ENCODE measurements at places on chromosomes 7 and 10.

DNA sequence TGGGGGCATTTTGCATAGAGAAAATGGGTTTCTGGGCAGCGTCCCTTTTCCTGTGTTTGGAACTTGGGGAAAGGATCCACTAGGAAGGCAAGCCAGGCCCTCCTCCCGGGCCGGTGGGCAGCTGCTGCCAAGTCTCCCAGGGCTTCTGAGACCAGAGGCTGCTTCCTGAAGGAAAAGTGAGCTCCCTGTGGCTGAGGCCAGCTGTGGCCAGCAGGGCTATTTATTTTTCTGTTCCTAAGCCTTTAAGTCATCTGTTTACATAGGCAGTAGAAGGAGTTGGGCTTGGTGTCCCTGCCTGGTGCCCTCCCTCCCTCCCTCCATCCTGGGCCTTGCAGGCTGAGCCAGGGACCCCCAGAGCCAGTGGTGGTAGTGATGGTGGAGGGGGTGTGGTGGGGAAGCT, 70.5 kb upstream of the COL13A1 start:
- H3K27me3 ChIP-seq: no peaks in the 10 kb centered on the region
- no peaks in the 10 kb centered on the region for H3K4me1 ChIP-seq
- H3K4me3 ChIP-seq: no peak overlapping the region
- no peak for DNase-seq
- H3K27ac ChIP-seq: no peak overlapping the region
- no peaks in the 10 kb centered on the region for H3K36me3 ChIP-seq

DNA sequence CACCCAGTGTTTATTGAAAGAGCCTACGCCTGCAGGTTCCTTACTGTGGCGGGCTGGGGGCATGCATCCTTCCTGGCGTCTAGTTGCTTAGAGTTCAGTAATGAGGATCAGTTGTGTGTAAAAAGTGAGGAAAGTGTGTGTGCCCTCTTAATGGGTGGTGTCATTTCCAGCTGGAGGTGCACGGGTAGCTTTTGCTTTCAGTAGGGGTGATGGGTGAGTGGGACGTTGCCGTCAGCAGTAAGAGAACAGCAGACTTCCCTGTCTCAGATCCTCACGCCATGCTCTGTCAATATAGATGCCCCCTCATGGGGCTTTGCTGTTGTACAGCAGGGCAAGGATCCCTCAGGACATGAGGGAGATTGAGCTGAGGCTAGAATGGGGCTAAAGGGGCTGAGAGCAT, 352.6 kb upstream of the GALNT17 start:
- no peak overlapping the region for H3K4me3 ChIP-seq
- no peak for DNase-seq

DNA sequence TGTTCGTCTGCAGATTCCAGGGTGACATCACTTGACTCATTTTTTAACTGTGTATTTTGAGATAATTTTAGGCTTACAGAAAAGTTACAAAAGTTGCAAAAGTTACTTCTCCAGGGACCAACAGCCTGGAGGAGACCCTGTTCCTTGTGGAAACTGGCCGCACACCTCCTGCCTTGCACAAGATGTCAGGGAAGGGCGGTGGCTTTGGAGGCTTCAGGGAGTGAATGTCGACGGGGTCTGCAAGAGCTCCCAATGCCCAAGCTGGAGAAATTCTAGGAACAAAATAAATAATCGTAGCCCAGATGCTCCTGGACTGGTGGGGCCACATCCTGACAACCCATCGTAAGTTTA, 62.2 kb upstream of the FAM20C start:
- H3K27me3 ChIP-seq: no peaks in the 10 kb centered on the region
- no peaks in the 10 kb centered on the region for H3K36me3 ChIP-seq
- no peak overlapping the region for H3K4me3 ChIP-seq
- H3K27ac ChIP-seq: no peak overlapping the region
- no peak for DNase-seq
- H3K4me1 ChIP-seq: no peaks in the 10 kb centered on the region

- H3K4me1 ChIP-seq: no peaks in the 10 kb centered on the region
- no peak overlapping the region for H3K4me3 ChIP-seq
- H3K36me3 ChIP-seq: no peaks in the 10 kb centered on the region
- H3K27me3 ChIP-seq: no peaks in the 10 kb centered on the region
- DNase-seq: no peak
Measured at GRCh38 chr10:44724415-44725174, 186.5 kb upstream of the TMEM72 start.

GRCh38 chr10:15791816-15792524, 68.3 kb downstream of the MINDY3 start:
- no peak overlapping the region for H3K4me3 ChIP-seq
- H3K36me3 ChIP-seq: peaks cover 5% of the 10 kb centered on the region
- DNase-seq: no peak
- no peaks in the 10 kb centered on the region for H3K4me1 ChIP-seq

DNA sequence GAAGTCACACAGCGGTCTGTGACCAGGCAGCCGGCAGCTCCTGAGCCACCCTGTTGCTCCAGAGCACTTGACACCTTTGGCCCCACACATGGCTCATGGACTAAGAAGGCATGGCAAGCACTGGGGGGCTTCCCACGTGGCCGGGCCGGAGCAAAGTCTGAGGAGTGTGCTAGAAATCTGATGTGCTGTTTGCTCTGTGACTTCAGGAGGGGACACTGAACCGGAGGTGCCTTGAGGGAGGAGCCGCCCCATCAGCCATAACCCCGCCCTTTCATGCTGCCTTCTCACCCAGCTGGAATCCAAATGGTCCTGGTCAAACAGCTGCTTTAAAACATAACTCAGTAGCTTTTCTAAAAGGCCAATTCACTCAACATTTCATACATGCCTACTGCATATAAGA, 33.5 kb downstream of the PROSER2 start:
- H3K4me1 ChIP-seq: no peaks in the 10 kb centered on the region
- DNase-seq: no peak
- H3K27me3 ChIP-seq: no peaks in the 10 kb centered on the region
- no peak overlapping the region for H3K4me3 ChIP-seq
- no peak overlapping the region for H3K27ac ChIP-seq
- no peaks in the 10 kb centered on the region for H3K36me3 ChIP-seq

- H3K4me3 ChIP-seq: no peak overlapping the region
- no peaks in the 10 kb centered on the region for H3K4me1 ChIP-seq
- no peaks in the 10 kb centered on the region for H3K27me3 ChIP-seq
- H3K27ac ChIP-seq: no peak overlapping the region
Measured at GRCh38 chr10:105128111-105128510, 487.0 kb downstream of the SORCS3 start.

DNA sequence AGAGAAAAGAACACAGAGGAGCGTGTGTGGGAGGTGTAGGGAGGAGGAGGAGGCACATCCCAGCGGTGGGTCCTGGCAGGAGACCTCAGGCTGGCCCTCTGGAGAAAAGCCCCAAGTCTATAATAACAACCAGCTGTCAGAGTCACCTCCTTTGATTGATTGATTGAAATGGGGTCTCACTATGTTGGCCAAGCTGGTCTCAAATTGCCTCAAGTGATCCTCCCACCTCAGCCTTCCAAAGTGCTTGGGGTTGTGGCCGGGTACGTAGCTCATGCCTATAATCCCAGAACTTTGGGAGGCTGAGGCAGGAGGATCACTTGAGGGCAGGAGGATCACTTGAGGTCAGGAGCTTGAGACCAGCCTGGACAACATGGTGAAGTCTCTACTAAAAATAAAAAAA, 103.0 kb upstream of the ANLN start:
- H3K4me3 ChIP-seq: no peak overlapping the region
- H3K36me3 ChIP-seq: peaks cover 5% of the 10 kb centered on the region
- no peak overlapping the region for H3K27ac ChIP-seq
- H3K4me1 ChIP-seq: peaks cover under 1% of the 10 kb centered on the region
- H3K27me3 ChIP-seq: no peaks in the 10 kb centered on the region
- DNase-seq: no peak

DNA sequence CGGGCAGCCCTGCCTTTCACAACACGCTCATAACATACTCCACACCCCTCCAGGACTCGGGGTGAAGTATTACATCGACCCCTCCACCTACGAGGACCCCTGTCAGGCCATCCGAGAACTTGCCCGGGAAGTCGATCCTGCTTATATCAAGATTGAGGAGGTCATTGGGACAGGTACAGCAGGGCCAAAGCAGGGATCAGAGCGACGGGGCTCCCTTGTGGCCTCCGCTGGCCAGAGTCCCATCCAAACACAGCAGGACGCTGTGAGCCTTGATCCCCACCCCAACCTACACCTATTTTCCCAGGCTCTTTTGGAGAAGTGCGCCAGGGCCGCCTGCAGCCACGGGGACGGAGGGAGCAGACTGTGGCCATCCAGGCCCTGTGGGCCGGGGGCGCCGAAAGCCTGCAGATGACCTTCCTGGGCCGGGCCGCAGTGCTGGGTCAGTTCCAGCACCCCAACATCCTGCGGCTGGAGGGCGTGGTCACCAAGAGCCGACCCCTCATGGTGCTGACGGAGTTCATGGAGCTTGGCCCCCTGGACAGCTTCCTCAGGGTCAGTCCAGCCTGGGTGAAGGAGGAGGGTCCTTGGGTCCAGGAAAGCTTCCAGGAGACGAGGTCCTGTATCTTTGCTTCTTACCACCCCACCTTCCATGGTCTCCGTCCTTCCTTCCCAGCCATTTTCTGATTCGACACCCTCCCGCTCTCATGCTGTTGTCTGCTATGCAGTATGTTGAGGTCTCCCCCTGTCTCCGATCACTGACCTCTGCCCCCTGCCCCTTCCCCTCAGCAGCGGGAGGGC, 13.5 kb downstream of the EPHB6 start:
- H3K27me3 ChIP-seq: no peaks in the 10 kb centered on the region
- no peak for DNase-seq
- H3K4me1 ChIP-seq: peaks cover 2% of the 10 kb centered on the region
- H3K27ac ChIP-seq: no peak overlapping the region

- H3K27ac ChIP-seq: no peak overlapping the region
- no peaks in the 10 kb centered on the region for H3K4me1 ChIP-seq
- no peak for DNase-seq
- H3K4me3 ChIP-seq: no peak overlapping the region
- peaks cover 83% of the 10 kb centered on the region for H3K36me3 ChIP-seq
- H3K27me3 ChIP-seq: no peaks in the 10 kb centered on the region
Measured at GRCh38 chr7:102186306-102186705, 100.4 kb upstream of the SH2B2 start.

- no peak overlapping the region for H3K27ac ChIP-seq
- H3K36me3 ChIP-seq: no peaks in the 10 kb centered on the region
- no peak overlapping the region for H3K4me3 ChIP-seq
- peaks cover 4% of the 10 kb centered on the region for H3K27me3 ChIP-seq
- DNase-seq: no peak
- H3K4me1 ChIP-seq: peaks cover 18% of the 10 kb centered on the region
Measured at GRCh38 chr7:28410628-28411531, 1.4 kb upstream of the CREB5 start.

- no peaks in the 10 kb centered on the region for H3K27me3 ChIP-seq
- peaks cover 13% of the 10 kb centered on the region for H3K36me3 ChIP-seq
- H3K4me3 ChIP-seq: no peak overlapping the region
- no peak overlapping the region for H3K27ac ChIP-seq
- no peak for DNase-seq
- H3K4me1 ChIP-seq: no peaks in the 10 kb centered on the region
Measured at GRCh38 chr10:132374176-132374575, 22.8 kb upstream of the PWWP2B start.

GRCh38 chr7:146262527-146262926, 145.9 kb downstream of the CNTNAP2 start:
- DNase-seq: no peak
- H3K27me3 ChIP-seq: no peaks in the 10 kb centered on the region
- no peak overlapping the region for H3K4me3 ChIP-seq

- DNase-seq: no peak
- H3K4me1 ChIP-seq: peaks cover 3% of the 10 kb centered on the region
- no peaks in the 10 kb centered on the region for H3K36me3 ChIP-seq
Measured at GRCh38 chr7:69434398-69434815, 163.9 kb upstream of the AUTS2 start.

- H3K27me3 ChIP-seq: no peaks in the 10 kb centered on the region
- no peak overlapping the region for H3K4me3 ChIP-seq
- H3K4me1 ChIP-seq: no peaks in the 10 kb centered on the region
- no peaks in the 10 kb centered on the region for H3K36me3 ChIP-seq
- no peak overlapping the region for H3K27ac ChIP-seq
Measured at GRCh38 chr10:82251222-82251906, 376.4 kb downstream of the NRG3 start.

GRCh38 chr7:140509789-140510188, 30.5 kb upstream of the MKRN1 start:
- no peaks in the 10 kb centered on the region for H3K27me3 ChIP-seq
- no peak overlapping the region for H3K27ac ChIP-seq
- H3K4me3 ChIP-seq: no peak overlapping the region
- DNase-seq: peak; percentile 59

- no peak for DNase-seq
- no peaks in the 10 kb centered on the region for H3K4me1 ChIP-seq
- no peak overlapping the region for H3K4me3 ChIP-seq
- H3K27me3 ChIP-seq: no peaks in the 10 kb centered on the region
- H3K27ac ChIP-seq: no peak overlapping the region
Measured at GRCh38 chr7:116977172-116977571, 23.9 kb downstream of the ST7 start.

DNA sequence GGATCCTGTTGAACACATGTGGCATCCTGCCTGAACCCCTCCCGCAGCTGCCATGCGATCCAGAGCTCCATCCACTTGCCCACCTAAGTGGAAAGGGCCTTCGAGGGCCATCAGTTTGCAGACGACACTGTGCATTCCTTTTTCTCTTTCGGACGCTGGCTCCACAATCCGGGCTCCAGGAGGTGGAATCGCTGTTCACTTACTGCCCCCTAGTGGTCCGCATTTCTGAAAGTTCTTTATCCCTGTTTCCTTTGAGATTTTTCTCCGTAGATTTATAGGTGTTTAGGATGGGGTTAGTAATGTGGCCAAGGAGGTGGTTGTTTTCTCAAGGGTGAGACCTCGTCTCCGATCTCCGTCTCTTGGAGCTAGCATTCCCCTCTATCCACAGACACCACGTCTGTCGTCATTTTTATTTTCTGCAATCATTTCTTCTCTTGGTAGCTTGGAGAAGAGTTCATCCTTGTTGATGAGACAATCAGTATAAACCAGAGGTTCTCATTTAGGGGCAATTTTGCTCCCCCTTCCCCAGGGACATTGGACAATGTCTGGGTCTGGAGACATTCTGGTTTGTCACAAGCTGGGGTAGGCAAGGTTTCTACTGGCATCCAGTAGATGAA, 204.6 kb downstream of the ARHGAP21 start:
- H3K27me3 ChIP-seq: no peaks in the 10 kb centered on the region
- DNase-seq: peak; percentile 77
- H3K4me1 ChIP-seq: no peaks in the 10 kb centered on the region
- no peak overlapping the region for H3K4me3 ChIP-seq
- H3K27ac ChIP-seq: no peak overlapping the region
